ENCODE measurements at places on chromosomes 6 and 20.

DNA sequence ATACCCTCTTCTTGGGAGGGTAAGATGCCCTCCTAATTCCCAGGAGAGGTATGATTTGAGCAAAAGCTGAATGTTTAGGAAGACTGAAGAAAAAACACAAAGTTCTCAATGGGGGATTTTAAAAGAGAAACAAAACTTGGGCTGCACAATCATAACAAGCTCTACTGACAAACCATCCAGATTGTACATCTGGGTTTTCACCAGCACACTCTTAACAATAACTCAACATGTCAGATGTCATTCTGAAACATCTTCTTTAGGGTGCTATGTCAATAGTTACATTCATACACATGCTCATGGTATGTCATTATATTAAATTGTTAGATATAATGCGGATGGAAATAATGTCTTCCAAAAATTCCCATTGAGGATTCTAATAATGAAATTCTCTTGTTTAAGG lies 95.1 kb downstream of the ASCC3 start:
- no peak overlapping the region for H3K4me3 ChIP-seq
- peaks cover 4% of the 10 kb centered on the region for H3K36me3 ChIP-seq
- no peaks in the 10 kb centered on the region for H3K4me1 ChIP-seq
- no peak for DNase-seq
- no peak overlapping the region for H3K27ac ChIP-seq
- H3K27me3 ChIP-seq: no peaks in the 10 kb centered on the region

DNA sequence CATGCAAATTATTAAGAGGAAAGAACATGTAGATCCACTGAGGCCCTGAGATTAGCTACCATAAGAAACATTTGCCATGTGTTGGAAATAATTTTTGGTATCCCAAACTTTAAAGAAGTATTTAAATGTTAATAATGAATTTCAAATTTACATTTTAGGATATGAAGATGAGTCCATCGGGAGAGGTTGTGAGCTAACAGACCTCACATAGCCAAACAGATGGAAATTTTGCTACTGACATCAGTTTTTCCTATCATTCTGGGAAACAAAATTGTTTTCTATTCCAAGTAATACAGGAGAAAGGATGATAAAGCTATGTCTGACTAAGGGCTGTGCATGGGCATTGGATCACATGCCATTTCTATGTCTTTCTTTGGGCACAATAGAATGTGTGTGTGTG lies 809.6 kb downstream of the TENT5A start:
- no peaks in the 10 kb centered on the region for H3K4me1 ChIP-seq
- no peaks in the 10 kb centered on the region for H3K27me3 ChIP-seq
- no peak for DNase-seq
- no peak overlapping the region for H3K27ac ChIP-seq

- no peak for DNase-seq
- H3K27me3 ChIP-seq: peaks cover 17% of the 10 kb centered on the region
- no peak overlapping the region for H3K27ac ChIP-seq
- peaks cover 16% of the 10 kb centered on the region for H3K4me1 ChIP-seq
- H3K4me3 ChIP-seq: peak overlapping the region; percentile 56
- no peaks in the 10 kb centered on the region for H3K36me3 ChIP-seq
These were observed 1.1 kb upstream of the BEND3 start for GRCh38 chr6:107116328-107116892.

DNA sequence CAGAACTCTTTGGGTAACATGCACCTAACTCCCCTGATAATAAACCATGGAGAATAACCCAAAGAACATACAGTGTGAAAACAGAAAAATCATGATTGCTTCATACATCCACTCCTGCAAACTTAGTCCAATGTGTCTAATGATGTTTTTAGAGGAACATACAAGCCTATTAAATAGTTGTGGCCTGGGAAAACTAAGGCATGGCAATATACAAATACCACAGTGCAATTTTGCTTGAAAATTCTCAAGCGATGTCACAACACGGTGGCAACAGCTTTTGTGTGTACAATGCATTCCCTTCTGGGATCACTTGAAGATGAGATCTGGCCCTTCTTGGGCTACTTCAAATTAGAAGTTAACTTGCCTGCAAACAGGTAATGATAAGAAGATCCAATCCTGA lies 16.7 kb downstream of the MAP3K5 start:
- H3K27me3 ChIP-seq: no peaks in the 10 kb centered on the region
- H3K4me3 ChIP-seq: no peak overlapping the region
- no peak for DNase-seq
- H3K36me3 ChIP-seq: no peaks in the 10 kb centered on the region
- no peak overlapping the region for H3K27ac ChIP-seq
- peaks cover 6% of the 10 kb centered on the region for H3K4me1 ChIP-seq

DNA sequence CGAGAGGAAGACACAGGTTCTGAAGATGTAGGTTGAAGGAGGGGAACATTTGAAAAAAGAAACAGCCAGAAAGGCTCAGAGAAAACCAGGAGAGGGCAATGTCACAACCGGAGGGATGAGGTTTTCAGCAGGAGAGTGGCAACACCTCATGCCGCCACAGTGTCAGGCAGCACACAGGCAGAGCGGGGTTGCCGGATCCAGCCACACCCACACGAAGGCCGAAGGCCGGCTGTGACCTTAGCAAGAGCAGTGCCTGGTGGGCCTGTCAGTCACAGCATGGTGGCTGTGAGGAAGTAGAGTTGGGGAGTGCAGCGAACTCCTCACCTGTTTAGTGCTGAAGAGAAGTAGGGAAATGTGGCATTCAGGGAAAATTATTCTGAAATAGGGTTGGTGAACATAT lies 14.0 kb downstream of the HDDC2 start:
- peaks cover 71% of the 10 kb centered on the region for H3K36me3 ChIP-seq
- no peaks in the 10 kb centered on the region for H3K27me3 ChIP-seq
- H3K4me3 ChIP-seq: no peak overlapping the region
- no peaks in the 10 kb centered on the region for H3K4me1 ChIP-seq

DNA sequence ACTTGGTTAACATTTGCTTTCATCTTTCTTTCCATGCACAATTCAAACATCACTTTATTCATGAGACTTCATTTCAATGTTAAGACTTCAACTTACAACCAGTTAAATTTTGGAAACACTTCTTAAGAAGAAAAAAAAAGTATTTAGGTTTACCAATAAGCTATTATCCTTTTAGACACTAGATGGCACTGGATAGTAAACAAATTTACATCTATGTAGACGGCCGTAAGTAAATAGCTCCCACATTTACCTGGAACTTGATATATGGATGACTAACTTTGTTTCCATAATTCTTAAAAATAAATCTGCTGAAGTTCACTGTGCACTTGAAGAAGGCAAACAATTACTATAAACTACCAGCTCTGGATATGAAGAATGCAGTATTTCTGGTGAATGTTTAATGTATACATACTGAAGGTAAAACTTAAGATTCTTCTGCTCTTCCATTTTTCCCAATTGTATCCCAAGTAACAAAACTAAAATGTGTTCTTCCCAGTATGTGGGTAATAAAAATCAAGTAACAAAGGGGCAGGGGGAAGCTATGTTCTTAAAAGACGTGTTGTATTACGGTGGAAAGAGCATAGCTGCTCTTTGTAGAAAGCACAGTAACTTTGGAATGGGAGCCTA lies 130.6 kb upstream of the C6orf118 start:
- no peaks in the 10 kb centered on the region for H3K36me3 ChIP-seq
- peak; percentile 29 for DNase-seq
- H3K27ac ChIP-seq: no peak overlapping the region
